Activated CD4-positive, alpha-beta T cell treated with anti-CD3 and anti-CD28 coated beads, Interleukin-2, Interleukin-6, amounts not matched to agents 100 ng/mL and 50 ng/mL, durations not matched to agents 16 hours and 8 hours (primary cell): ENCODE measurements at places on chromosomes 2 and 18.

DNA sequence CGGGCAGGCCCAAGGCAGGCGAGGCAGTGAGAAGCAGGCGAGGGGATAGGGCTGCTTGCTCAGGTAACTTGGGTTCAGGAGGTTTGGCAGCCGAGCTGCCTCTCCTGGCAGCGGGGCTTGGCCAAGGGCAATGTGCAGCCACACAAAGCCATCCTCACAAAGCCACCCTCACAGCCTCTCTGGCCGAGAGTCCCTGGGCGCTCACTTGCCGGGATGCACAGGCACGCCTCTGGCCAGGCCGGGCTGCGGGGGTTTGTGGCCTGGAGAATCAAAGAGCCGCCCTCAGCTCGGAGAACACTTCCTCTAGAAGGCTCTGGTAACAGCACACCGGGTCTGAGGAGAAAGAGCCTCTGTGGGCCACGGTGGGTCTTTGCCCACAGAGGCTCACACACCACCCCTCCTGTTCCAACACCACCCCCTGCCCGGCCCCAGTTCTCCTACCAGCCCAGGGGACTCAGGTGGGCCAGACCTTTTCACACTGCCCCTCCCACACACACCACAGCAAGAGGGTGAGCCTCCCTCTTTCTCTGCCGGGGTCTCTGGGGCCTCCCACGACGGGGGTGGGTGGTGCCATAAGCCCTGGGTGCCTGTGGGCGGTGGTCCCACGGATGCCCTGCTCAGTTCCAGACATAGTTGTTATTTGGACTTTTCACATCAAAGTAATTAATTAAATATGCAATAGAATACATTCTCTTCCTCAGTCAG, 186.9 kb downstream of the ZFP36L2 start:
- DNase-seq: no peak

DNA sequence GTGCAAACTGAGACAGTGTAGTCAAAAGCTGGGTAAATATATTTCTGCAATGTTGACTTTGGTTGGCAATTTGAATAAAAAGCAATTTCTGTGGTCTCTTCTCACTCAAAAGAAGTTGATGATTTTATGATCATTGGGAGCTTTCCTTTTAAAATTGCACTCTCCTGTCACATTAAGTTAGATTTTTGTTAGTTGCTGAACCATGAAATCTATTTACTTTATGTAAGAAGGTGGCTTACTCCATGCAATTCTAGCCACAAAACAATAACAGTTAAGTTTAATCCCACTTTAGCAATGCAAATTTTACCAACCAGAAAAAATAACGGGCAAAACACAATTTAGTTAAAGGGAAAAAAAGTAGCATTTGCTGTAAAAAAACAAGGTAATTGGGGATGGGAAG, 48.3 kb downstream of the DLGAP1 start:
- DNase-seq: no peak

GRCh38 chr2:144475044-144475443, 44.9 kb downstream of the ZEB2 start:
- DNase-seq: peak; percentile 51

GRCh38 chr2:160408173-160408958, 85.2 kb downstream of the RBMS1 start:
- DNase-seq: no peak
